HT-29 (cell line): ENCODE measurements at places on chromosomes 6 and 20. TPM values are rescaled to one million over a fixed set of nuclear protein-coding genes. Genes with fewer than 3 reads are reported as not detected.

DNA sequence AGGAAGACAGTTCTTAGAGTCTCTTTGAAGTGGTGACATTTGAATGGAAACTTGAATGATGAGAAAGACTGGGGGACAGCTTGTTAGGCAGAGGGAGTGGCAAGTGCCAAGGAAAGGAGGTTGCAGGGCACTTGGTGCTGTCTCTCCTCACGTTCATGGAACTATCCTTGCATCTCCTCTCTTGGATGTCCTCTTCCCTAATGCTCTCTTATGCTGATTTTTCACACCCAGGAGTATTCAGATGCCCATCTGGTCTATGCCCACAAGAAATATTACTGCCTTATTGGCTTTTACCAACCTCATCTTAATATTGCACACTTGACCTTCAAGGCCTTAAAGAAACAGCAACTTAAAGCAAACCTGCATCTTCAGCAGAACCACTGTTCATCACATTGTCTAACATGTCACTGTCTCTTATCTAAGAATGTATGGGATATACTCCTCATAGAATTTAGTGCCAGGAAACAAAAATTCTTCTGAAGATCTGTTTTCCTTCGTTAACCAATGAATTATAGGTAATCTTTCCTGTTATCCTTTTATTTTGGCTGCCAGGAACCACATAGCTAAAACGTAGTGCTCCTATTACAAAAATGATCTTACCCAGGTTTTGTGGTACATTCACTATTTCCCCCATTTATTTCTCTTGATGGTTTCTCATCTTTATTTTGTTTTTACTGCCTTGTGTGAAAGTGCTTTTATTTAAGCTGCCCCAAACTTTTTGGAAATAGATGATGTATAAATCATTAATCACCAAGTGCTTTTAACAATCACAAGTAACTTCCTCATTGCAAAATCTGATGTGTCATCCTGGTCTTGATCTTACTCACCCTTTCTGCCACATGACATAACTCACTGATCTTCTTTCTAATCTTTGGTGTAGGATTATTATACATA is 12.8 kb downstream of the RGS17 start:
- DNase-seq: peak; percentile 47

GRCh38 chr6:166595949-166596348 is 9.5 kb upstream of the RAMACL start:
- no peak for DNase-seq

DNA sequence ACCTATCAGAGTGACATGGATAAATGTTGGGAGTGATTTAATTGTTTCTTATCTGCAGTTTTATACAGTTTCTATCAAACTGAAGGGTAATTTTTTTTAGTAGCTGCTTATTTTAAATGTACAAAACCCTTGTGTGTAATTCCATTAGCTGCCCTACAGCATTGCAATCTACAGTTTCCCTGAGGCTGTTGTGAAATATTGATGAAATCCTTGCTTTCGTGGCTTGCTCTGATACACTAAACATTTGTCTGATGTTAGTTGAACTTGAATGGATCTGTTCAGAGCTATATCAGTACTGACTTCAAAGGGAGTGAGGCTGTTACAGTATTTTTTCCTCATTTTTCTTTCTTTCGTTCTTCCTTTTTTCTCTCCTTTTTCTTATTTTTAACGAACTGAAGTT is 255.4 kb downstream of the TSHZ2 start:
- no peak for DNase-seq

- DNase-seq: no peak
These were observed 2.1 kb upstream of the ECHDC1 start for GRCh38 chr6:127345521-127345920.

- DNase-seq: no peak
These were observed 15.7 kb downstream of the NKX2-4 start for GRCh38 chr20:21381619-21382018.

DNA sequence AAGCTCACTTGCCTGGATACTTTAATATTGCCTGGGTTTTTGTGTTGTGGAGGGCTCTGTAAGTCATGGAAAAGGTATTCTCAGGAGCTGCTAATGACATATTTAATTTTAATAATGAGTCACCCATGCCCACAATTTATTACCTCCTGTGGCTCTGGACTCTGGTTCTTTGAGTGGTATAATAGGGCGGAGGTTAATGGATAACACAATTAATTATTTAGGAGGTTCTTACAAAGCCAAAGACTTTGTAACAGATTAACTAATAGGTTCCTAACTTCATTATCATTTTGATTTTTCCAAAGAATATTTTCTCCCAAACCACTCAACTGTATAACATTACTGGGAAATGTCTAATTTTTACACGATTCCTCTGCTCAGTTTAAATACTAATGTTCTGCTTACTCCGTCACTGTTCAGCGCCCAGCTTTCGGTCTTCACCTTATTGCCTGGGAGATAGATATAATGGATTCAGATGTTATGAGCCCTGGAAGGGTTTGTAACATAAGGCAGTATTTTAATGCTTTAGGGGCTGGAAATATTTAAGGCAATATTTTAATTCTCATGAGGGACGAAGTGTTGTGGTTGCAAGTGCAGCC is 29.4 kb downstream of the PHACTR3 start:
- no peak for DNase-seq

- DNase-seq: peak; percentile 18
These were observed 38.0 kb downstream of the RTN4IP1 start for GRCh38 chr6:106591111-106591825.

DNA sequence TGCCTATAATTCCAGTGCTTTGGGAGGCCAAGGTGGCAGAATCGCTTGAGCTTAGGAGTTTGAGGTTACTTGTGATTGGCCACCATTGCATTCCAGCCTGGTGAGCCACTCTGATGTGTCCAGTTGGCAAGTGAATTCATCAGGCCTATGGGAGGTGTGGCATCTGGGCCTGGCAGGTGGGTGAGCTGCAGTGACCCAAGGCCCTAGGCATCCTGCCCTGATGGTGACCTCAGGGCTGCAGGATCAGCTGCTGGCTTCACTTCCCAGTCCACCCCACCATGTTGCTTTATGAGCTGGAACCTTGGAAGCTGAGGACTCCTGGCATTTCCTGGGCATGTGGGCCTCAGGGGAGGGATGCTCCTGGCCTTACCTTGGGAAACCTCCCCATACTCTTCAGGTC is 20.5 kb downstream of the RSPH9 start:
- DNase-seq: no peak

DNA sequence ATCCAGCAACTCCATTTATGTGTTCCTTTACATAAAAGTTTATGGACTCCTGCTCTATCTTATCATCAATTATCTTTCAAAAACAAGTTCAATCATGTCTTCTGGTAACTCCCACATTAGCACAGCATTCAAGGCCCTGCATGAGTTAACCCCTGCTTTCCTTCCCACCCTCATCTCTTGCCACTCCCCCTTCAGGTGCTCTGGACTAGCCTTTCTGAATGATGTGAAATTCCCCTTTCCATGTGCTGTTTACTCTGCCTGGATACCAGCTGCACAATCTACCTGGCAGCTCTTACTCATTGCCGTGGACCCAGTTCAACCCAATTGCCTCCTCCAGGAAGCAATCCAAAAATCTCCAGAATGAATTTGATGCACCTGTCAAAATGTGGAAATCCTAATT is 11.9 kb downstream of the ADGRF4 start:
- DNase-seq: no peak

The PACRG gene
- 0.81 and 0.91 TPM in 2 replicates for total RNA-seq

The RPRD1B gene
- total RNA-seq: 33.9 and 35.5 TPM in 2 replicates

The SRSF12 gene
- not detected in 2 replicates for total RNA-seq

The TMC2 gene
- not detected in 2 replicates for total RNA-seq

The PXMP4 gene
- 14.5 and 28.1 TPM in 2 replicates for total RNA-seq
